ENCODE measurements at places on chromosomes 5 and 9. TPM values are rescaled to one million over a fixed set of nuclear protein-coding genes. Genes with fewer than 3 reads are reported as not detected.

NIPAL4 gene
- not detected for total RNA-seq

SPAAR gene
- not detected for total RNA-seq

RGMB gene
- total RNA-seq: 19.3 TPM

C1QTNF3 gene
- 1.1 TPM for total RNA-seq

CD180 gene
- total RNA-seq: not detected

DMRT3 gene
- total RNA-seq: not detected

LCP2 gene
- not detected for total RNA-seq

GM2A gene
- total RNA-seq: 27.8 TPM
